T-helper 2 cell treated with Interferon-gamma antibody and Interleukin-4, amounts not matched to agents 100 ng/mL and 5 ng/mL, for 36 hours (primary cell): ENCODE measurements at places on chromosomes 2 and 18. TPM values are rescaled to one million over a fixed set of nuclear protein-coding genes. Genes with fewer than 3 reads are reported as not detected.

ABCG5 gene
- total RNA-seq = not detected in 2 replicates

TAF4B gene
- total RNA-seq = 10.1 and 10.4 TPM in 2 replicates

RNF152 gene
- total RNA-seq = 0.05 and 0.11 TPM in 2 replicates

TMEM169 gene
- total RNA-seq = 2.3 and 2.7 TPM in 2 replicates

IL37 gene
- total RNA-seq = not detected in 2 replicates

KCNK3 gene
- not detected in 2 replicates for total RNA-seq
